Mammary epithelial cell (primary cell): ENCODE measurements at places on chromosomes 13 and 19. TPM values are rescaled to one million over a fixed set of nuclear protein-coding genes. Genes with fewer than 3 reads are reported as not detected.

The VSIG10L gene
- 0.60 TPM for polyA plus RNA-seq

The IZUMO2 gene
- not detected for polyA plus RNA-seq

The CFAP97D2 gene
- polyA plus RNA-seq: not detected

The MFSD12 gene
- 61.6 TPM for polyA plus RNA-seq

The UPF1 gene
- polyA plus RNA-seq: 49.9 TPM

The CYP2F1 gene
- polyA plus RNA-seq: not detected

The IGFL3 gene
- polyA plus RNA-seq: 179 TPM

The ADM5 gene
- polyA plus RNA-seq: 1.2 TPM

The ZNF726 gene
- polyA plus RNA-seq: 1.2 TPM

DNA sequence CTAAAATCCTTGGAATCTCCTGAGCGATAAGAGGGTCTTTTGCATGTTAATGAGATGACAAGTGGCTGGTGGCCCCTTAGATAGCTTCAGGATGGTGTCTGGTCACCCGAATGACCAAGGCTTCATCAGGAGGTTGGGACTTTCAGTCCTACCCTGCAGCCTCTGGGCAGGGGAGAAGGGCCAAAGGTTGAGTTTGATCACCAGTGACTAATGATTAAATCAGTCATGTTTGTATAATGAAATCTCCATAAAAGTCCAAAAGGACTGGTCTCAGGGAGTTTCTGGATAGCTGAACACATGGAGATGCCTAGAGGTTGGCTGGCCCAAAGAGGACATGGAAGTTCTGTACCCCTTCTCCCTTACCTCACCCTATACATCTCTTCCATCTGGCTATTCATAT is 316.2 kb downstream of the MTUS2 start:
- DNase-seq: no peak

- no peak for DNase-seq
Observed at GRCh38 chr13:66508153-66508909, 721.8 kb downstream of the PCDH9 start.

- peak; percentile 12 for DNase-seq
Observed at GRCh38 chr13:42876270-42876714, 94.9 kb downstream of the FAM216B start.

GRCh38 chr19:35347171-35347929 is at the start of gene FFAR1:
FFAR1 (plus strand) TSS chr19:35347902; CDS start chr19:35351552, 3,650 bp downstream.
- no peak for DNase-seq

GRCh38 chr13:31756346-31756745 is 17.0 kb downstream of the RXFP2 start:
- DNase-seq: peak; percentile 68

DNA sequence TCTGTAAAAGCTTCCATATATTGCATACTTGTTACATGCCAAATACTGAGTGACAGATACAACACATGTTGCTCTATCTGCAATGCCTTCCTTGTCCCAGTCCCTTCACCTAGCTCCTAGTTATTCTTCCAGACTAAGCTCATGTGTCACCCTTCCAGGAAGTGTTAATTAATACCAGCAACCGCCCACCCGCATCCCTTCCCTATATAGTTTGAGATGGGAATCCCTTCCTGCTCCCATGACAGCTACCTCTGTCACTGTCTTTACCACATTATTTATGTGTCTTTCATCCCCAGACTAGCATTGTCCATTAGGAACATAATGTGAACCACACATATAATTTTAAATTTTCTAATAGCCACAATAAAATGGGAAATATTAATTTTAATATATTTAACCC is 49.5 kb upstream of the FRY start:
- peak; percentile 7 for DNase-seq

GRCh38 chr13:65336916-65337315 is 1893.2 kb downstream of the PCDH9 start:
- DNase-seq: no peak

DNA sequence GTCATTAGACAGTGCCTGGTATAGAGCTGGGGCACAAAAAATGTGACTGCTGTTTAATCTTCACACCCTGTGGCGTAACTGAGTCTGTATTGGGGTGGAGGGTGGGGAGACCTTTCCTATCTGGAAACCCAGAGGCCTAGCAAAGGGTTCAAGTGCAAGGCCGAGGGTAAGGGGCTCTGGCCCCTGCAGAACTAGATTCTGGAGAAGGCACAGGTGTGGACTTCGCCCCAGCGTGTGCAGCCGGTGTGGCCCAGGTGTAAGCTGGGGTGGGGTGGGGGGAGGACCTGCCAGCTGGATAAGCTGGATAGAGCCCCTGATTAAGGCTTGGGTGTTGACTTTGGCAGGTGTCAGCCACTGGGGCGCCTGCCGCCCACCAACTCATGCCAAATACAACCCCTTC is 1.3 kb downstream of the RAB3D start:
- no peak for DNase-seq

DNA sequence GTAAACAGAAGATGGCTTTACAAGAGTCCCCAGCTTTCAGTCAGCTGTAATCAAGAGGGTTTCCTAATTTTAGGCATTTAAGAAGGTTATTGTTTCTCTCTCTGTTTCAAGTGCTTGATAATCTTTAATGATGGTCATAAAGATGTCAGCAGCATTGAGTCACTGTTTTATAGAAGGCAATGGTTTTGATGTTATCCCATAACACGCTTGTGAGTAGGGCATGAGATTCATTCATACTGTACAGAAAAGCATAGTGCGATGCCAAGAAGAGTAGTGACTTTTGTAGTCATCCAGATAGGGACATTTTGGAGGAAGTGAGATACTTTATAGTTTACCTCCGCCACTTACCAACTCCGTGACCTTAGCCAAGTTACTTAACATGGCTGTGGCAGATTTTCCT is 364.2 kb upstream of the SLC10A2 start:
- DNase-seq: no peak

GRCh38 chr13:42363941-42364612 is 92.1 kb downstream of the AKAP11 start:
- DNase-seq: peak; percentile 49

DNA sequence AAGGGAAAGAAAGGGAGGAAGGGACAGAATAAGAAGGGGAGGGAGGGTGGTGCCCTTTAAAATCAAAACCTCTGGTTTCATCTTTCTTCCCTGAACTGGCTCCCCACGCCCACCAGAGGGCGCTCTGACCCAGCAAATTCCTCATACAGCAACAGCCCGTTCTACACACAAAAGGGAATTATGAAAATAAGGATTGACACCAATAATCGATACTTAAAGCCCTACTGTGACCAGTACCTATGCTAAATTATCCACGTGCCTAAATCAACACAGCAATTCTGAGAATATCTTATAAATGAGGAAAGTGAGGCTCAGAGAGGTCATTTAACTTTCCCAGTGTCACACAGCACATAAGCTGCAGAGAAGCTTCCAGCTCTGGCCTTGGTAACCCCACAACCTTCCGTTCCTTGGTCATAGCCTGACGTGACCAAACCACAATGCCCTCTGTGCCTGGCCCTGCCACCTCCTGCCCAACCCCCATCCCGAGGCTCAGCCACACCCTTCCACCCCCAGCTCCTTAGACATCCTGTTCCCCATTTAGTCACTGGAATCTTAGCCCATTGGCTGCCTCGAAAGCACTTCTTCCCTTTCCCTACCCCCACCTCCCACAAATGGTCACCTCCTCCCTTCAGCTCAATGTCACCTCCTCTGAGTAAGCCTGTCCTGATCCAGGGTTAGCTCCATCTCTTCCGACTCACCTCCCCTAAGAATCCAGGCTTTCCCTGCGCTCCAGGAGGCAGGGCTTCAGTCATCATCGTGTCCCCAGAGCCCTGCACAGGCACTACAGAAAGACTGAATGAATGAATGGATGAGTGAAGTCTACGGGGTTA is 34.2 kb upstream of the PNMA8B start:
- DNase-seq: peak; percentile 69

- no peak for DNase-seq
Observed at GRCh38 chr13:104983601-104984000, 1551.9 kb downstream of the EFNB2 start.

- DNase-seq: no peak
Observed at GRCh38 chr19:45754323-45754722, 14.7 kb downstream of the SIX5 start.
